NCI-H510A treated with DMSO at 0.1 percent for 48 hours (cell line): ENCODE measurements at places on chromosomes 1 and 21.

- no peak for DNase-seq
Measured at GRCh38 chr1:190022709-190023108, 455.0 kb downstream of the BRINP3 start.

GRCh38 chr21:29017639-29018237 is 1.4 kb downstream of the RWDD2B start:
- DNase-seq, result no peak

DNA sequence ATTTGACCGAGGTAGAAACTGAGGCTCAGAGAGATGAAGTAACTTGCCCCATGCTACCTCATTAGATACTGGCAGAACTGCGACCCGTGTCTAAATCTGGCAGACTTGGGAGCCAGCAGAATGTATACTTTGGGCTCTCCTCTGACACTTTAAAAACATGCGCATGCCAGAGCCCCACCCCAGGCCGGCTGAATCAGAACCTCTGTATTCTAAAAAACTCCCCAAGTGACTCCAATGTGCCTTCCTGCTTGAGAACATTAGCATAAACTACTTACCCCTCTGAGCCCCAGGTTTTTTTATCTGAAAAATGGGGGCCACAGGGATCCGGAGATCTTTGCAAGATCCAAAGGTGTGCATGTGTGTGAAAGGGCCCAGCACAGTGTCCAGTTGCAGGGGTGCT is 344.7 kb upstream of the USP24 start:
- no peak for DNase-seq

GRCh38 chr1:161287482-161288054 is 22.2 kb downstream of the MPZ start:
- no peak for DNase-seq

DNA sequence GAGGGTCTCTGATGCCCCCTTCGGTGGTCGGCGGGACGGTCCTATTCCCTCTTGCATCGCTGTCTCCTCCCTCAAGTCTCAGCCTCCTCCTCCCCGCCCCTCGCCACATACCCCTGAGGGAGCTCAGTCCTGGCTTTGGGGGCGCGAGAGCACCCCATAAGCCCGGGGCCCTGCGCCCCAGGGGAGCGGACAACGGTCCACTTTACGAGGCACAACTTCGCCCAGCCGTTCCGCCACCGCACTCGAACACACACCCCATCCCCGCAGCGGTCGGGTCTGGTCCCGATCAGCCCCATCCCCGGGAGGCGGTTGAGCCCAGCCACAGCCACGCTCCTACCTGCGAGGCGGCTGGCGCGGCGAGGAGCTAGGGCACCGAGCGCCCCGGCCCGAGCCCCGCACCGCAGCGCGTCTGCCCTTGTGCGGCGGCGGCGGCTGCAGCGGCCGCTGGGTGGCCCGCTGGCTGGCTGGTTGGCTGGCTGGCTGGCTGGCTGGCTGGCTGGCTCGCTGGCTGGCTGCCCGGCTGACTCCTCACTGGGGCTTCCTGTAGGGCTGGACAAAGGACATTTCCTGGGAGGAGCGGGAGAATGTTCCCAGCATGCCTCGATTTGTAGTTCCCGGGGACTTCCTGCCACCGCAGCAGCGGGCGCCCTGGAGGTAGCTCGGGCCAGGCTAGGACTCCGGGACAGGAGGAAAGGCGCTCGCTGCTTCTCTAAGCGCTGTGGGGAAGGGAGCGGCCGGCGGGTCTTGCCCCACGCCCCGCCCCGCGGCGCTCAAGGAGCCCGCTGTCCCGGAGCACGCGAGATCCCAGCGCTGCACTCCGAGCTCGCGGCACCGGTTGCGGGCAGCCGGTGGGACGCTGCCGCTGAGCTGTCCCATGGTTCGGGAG is at the start of gene ZNF697:
TSS of gene ZNF697 (minus strand) at position 533 of the 886 bp plus-strand sequence. CDS start 22,166 bp downstream, outside the sequence.
- DNase-seq, result peak; percentile 88

GRCh38 chr1:7684132-7684531 is 87.0 kb upstream of the VAMP3 start:
- DNase-seq, result no peak

DNA sequence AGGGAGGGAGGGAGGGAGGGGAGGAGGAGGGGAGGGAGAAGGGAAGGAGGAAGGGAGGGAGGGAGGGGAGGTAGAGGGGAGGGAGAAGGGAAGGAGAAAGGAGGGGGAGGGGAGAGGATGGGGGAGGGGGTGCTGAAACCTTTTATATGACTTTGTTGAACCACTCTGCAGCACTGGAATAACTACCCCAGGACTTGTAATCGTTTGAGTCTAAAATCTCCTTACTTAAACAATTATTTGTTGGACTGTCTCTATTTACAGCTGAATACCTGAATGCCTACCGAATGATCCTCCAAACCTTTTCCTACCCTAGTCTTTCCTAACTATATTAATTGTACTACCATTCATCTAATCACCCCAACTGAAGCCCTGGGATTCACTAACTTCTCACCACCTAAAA is 181.8 kb downstream of the TPR start:
- DNase-seq, result no peak

GRCh38 chr1:37605806-37606474 is 10.2 kb upstream of the GNL2 start:
- DNase-seq, result no peak

GRCh38 chr1:51417496-51418383 is 87.4 kb upstream of the TTC39A start:
- no peak for DNase-seq

DNA sequence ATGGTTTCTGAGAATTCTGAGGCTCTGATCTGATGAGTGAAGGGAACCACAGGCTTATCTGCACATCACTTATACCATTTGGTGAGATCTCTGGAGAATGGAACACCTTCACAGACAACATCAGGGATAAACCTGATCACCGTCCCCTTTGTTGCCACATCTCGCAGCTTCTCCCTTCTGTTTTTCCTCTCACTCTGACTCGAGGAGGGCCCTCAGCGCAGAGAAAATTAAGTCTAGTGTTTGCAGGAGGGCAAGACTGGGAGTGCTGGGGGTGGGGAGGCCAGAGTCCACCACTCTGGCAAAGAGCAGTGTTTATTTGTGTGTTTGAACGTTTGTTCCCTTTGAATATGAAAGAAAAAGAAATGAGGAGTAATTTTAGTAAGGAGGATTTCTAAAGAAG is 29.0 kb upstream of the BATF3 start:
- no peak for DNase-seq

GRCh38 chr1:52955129-52955970 is 28.3 kb downstream of the SCP2 start:
- DNase-seq, result no peak

- no peak for DNase-seq
Measured at GRCh38 chr1:112530832-112531231, 22.1 kb downstream of the WNT2B start.

DNA sequence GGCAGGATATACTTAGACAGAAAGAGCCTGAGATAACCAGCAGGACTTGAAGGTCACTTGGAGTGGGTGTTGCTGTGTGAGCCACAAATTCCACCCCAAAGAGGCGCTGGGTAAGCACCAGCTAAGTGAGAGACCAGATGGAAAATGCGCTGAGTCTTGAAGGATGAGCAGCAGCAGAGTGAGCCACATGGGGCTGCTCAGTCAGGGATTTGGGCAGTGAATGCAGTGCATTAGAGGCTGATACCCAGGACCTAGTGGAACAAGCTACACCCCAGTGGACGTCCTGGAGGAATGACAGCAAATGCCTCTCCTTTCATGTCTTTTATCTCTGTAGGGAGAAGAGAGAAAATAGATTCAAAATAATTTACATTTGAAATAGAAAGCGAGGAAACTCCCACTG is 11.3 kb downstream of the GRIK1 start:
- no peak for DNase-seq

DNA sequence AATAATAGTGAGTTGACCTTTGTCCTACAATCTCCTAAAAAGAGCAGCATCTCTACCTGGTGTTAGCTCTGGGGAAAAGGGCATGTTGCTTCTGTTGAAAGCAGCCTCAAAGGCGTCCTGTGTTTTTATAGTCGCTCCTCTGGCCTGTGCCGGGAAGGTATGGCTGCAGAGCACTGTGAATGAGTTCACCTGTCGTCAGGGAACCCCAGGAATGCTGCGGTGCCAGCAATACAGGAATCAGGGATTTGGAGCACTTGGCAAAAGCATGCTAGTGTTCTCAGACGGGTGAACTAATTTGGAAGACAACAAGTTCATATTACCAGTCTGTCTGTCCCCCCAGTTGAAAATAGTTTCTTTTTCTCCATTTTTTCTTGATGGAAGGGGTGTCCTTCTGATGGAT is 60.3 kb upstream of the PGD start:
- DNase-seq, result no peak

GRCh38 chr1:36136535-36136934 is 11.5 kb upstream of the COL8A2 start:
- no peak for DNase-seq

DNA sequence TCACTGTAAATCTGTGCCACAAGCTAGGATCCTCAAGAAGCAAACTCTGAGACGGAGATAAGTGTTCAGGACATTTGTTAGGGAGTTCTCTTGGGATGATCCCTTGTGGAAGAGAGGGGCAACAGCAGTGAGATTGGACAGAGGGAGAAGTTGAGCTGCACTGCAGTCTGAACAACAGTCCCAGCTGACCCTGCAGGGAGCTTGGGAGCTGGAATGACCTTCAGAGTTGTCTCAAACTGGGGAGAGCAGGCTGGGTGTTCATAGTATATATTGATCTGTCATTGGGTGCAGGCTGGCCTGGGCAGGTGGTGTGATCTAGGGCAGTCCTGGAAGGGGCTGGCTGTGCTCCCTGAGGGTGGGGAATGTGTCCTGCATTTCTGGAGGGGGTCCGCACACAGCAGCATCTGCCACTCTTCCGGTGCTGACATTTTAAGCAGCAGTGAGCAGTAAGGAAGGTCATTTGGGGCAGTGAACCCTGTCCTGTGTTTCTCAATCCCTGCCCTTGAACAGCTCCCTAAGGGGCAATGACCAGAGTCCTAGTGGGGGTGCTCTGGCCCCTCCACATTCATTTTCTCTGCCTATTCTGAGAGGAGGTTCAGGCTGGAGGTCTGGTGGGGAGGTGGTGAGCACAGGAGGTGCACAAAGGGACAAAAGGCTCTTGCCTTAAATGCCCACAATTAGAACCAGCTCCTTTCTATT is 90.2 kb upstream of the PPM1J start:
- DNase-seq, result no peak

- DNase-seq, result no peak
Measured at GRCh38 chr1:203096566-203096965, 10.8 kb upstream of the MYOG start.

- peak; percentile 24 for DNase-seq
Measured at GRCh38 chr1:31155216-31155806, 84.4 kb downstream of the NKAIN1 start.

GRCh38 chr1:209383907-209384709 is 199.4 kb upstream of the CAMK1G start:
- DNase-seq, result no peak

- no peak for DNase-seq
Measured at GRCh38 chr1:2840036-2840809, 38.7 kb upstream of the TTC34 start.

DNA sequence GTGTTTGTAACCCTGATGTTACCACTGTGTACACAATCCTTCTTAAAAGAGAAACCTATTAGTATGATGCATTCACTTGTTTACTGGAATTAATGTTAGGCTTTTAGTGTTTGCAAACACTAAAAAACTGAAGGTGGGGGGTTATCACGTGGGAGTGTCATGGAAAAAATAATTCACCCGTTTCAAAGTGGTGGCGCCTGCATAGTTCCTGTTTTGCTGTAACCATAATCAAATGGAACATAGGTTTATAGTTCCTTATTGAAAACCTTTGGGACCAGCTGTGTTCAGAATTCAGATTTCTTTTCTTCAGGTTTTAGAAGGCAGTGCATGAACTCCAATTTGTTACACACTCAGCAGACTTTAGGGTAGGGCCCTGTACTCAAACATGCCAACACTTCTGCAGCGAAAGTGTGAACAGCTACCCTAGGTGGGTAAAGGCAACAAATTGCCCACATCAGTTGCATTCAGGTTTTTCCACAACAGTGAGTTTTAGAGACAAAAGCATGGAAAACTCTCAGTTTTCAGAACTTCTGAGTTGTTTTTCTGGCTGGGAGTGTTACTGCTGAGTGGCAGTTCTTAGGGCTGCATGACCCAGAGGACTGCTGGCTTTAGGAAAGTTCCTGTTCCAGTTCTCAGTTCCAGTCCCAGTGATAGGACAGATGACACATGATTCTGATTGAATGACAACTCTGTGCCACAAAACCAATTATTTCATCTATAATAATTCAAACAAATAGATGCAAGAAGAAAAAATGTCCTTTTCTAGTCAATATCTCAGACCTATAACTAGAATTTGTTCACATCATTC is 29.1 kb upstream of the IVNS1ABP start:
- no peak for DNase-seq

- DNase-seq, result no peak
Measured at GRCh38 chr1:168708698-168709404, 20.2 kb downstream of the DPT start.

DNA sequence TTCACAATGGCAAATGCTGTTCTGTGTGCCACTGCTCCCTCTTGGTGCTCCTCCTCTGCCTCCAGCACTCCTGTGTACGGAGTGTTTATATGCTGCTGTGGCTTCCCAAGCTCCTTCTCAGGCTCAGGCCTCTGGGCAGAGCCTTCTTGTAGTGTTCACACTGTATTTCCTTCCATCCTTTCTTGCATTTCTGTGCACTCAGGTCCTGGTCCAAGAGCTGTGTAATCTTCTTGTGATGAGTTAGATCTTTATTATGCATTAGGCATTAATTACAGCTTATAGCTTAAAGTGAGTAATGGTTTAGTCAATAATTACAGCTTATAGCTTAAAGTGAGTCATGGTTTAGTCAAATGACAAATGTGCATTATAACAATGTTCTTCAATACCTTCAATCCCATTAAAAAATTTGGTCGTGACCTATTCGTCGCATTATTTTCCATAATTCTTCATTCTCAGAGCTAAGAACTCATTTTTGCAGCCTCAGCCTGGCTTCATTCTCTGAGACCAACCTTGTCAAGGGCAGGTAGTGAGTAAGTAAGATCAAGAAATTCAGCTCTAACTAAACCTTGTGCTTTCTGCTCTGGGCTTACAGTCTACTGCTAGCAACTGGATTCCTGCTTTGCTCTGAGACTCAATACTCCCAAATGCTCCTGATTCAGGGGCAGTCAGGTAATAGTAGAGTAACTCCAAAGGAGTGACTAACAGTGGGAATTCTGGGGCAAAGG is 154.5 kb upstream of the SPAG17 start:
- DNase-seq, result no peak

DNA sequence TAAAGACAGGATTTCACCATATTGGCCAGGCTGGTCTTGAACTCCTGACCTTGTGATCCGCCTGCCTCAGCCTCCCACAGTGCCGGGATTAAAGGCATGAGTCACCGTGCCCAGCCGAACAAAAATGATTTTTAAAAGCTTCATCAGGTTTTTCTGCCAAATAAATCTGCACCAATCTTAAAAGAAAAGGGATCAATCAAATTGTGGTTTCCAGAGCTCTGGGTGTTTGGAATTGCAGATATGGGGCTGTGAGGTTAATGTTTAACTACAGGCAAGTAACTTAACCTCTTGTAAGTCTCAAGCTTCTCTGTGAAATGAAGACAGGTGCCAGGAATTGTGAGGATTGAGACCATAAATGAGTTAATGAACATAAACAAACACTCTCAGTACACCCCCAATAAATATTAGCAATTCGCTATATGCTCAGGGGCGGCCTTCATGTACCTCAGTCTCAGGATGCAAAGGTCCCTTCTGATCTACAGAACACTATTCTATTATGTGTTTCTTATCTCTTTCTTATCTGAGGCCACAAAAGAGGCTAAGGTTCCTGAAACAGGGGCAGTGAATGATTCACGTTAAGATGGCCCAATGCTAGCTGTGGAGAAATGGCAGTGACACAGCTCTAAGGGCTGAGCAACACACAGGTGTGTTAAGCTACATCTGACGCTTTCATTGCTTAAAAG is 7.1 kb upstream of the GNPAT start:
- no peak for DNase-seq
